ENCODE measurements at places on chromosomes 3 and 15. TPM values are rescaled to one million over a fixed set of nuclear protein-coding genes. Genes with fewer than 3 reads are reported as not detected.

The TTC21A gene
- total RNA-seq, result 0.55 TPM

The CHRM5 gene
- total RNA-seq, result not detected

The CCDC191 gene
- total RNA-seq, result 0.68 TPM

The GOLGA6L24 gene
- total RNA-seq, result not detected

The PPM1L gene
- 2.6 TPM for total RNA-seq

DNA sequence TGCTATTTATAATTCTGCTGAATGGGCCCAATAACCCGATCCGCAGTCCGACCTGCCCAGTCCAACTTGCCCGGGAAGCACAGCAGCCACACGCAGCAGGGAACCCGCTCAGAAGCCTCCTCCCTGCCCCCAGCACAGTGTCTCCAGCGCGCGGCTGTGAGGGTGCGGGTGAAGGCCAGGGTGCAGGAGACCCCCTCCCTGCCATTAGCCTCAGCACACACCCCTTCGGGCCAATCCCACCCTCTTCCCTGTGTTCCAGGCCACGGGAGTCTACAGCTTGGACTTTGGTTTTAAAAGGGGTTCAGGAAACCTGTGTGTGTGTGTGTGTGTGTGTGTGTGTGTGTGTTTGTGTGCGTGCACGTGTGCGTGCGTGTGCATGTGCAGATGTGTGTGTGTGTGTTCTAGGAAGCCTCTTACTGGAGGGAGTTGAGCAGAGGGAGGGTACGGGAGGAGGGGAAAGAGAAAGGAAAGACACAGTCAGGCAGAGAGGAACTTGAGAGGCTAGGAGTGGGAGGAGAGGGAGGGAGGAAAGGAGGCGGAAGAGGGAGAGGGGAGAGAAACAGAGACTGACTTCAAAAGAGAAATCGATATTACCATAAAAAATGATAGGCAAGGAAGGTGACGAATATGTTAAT, 34.2 kb downstream of the ATP2B2 start:
- DNase-seq, result no peak

GRCh38 chr3:183802989-183803388, 22.4 kb downstream of the MAP6D1 start:
- DNase-seq, result no peak

GRCh38 chr3:187925326-187925725, 180.1 kb upstream of the BCL6 start:
- no peak for DNase-seq

GRCh38 chr3:175668300-175668699, 809.2 kb downstream of the NAALADL2 start:
- DNase-seq, result no peak

DNA sequence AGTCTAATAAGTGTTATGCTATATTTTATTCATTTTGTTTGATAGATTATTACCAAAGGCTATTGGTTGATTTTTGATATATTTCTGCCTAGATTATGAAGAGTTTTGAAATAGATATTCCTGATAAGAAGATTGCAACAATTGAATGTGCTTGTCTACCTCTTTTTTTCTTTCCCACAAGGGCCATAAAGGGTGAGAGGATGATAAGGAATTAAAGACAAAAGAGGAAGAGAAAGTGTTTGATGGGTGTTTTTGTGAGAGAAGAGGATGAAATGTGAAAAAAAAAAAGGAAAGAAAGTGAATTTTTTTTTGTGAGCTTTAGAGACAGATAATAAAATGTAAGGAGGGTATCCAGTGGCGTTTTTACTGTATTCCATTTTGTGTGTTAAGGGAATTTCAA, 244.4 kb downstream of the CHST2 start:
- no peak for DNase-seq

- DNase-seq, result no peak
Observed at GRCh38 chr15:57418635-57419034, 42.3 kb downstream of the CGNL1 start.
